Stimulated activated CD8-positive, alpha-beta memory T cell treated with anti-CD3 and anti-CD28 coated beads, Interleukin-4, amount 100 ng/mL, for 4 hours (primary cell): ENCODE measurements at places on chromosomes 11 and 22.

GRCh38 chr11:62603072-62603408 lies 1.4 kb upstream of the MTA2 start:
- no peak for DNase-seq

DNA sequence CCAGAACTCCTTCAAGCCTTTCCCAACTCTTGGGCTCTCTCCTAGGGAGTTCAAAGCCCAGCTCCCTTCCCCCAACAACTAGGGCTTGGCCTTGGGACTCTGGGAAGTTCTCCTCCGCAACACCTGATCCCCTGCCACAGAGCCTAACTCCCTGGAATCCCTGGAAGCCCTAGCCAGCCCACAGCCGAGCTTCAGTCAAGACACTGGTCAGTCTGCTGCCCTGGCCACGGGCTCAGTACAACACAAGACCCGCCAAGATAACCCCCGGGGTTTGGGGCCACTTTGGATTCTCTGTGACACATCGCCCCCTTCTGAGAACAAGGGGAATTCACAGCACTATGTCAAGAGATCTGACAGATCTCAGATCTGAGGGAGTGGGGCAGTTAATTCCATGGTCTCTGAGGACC lies 58.3 kb downstream of the SLC22A12 start:
- no peak for DNase-seq

DNA sequence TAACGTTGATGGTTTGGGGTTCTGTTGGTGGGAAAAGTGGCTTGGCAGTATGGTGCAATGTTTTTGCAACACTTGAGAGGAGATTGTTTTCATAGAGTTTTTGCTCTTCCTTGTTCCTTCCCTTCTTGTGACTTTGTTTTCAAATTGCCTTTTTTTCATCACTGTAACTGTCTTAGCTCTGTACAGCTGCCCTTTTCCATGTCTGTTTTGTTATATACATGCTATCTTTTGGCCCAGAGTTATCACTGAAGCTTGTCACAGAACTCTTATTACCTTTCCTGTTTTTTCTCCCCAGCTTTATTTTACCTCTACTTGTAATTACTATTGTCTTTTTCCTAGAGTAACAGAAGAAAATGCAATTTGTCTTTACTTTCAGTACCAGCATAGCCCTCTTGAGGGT lies 154.1 kb downstream of the DDX10 start:
- no peak for DNase-seq

DNA sequence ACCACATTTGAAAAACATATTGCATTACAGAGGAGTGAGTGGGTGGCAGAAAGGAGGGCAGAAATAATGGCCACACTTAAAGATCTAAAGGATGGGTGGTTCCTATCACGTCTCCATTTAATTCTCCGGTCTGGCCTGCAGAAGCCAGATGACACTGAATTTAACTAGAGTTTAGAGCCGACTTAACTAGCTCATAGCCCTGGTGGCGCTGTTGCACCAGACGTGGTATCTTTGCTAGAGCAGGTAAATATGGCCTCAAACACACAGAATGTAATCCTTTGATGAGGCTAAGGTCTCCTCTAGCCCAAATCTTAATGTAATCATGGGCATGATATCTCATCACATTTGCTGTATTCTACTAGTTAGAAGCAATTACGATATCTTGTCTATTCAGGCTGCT lies 51.5 kb upstream of the GAL start:
- no peak for DNase-seq

DNA sequence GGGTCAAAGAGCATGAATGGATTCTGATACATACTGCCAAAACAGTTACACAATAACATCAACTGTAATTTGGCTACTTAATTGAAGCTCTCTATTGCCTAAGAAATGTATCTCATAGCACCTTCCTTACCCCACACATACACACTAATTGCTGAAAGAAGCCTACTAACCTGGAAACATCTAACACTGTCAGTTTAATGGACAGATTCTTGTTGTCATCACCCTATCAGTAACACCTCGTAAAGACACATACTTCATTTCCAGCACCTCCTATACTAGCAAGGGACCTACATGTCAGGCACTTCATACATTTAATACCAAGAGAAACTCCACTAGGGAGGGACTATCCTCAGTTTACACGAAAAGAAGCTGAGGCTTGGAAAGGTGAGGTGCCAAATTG lies 9.9 kb downstream of the NAP1L4 start:
- DNase-seq, result no peak

GRCh38 chr11:109512680-109513079 lies 90.7 kb downstream of the C11orf87 start:
- DNase-seq, result no peak

DNA sequence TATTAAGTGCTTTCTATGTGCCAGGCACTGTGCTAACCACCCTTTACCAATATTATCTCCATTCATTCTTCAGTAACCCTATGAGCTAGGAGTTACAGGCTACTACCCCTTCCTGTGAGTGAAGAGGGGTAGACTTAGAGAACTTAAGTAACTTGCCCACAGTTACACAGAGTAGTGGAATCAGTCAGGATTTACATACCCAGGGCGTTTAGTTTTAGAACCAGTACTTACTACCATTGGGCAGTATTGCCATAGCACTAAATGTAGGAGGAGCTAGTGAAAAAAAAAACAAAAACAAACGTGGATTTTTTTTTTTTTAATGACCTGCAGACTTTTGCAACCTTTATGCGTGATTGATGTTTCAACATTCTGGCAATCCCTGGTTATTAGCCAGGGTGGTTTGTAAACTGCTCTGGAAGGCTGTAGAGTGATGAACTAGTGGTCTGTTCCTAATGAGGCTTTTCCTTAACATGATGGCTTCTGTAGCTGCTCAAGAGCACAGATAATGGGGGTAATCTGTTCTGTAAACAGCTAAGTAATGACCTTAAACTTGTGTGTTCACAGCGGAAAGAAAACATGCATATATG lies 11.4 kb downstream of the TBCEL start:
- no peak for DNase-seq

GRCh38 chr11:78345450-78345849 lies 72.2 kb downstream of the GAB2 start:
- no peak for DNase-seq

GRCh38 chr11:37505406-37505805 lies 907.4 kb upstream of the RAG2 start:
- no peak for DNase-seq

DNA sequence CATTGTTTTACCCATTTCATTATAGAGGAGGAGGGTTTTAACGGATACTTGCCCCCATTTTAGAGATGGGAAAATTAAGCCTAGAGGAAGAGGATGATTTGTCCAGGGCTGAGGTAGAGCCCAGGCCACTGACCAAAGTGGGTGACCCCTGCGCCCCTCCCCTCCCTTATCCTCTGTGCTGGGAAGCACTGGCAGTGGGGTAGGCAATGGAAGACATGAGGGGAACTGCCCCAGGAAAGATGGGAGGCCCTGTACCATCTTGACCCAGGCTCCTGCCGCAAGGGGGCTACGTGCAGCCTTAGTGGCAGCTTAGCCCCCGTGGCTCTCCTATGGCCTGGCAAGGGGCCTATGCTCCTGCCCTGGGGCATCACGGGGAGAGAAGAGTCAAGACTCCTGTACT lies 76.4 kb upstream of the MYOD1 start:
- DNase-seq, result no peak
